ENCODE measurements at places on chromosomes 2 and 18.

- no peak for DNase-seq
Measured at GRCh38 chr2:138496096-138496651, 5.4 kb upstream of the SPOPL start.

- DNase-seq, result no peak
Measured at GRCh38 chr2:172095905-172096625, 6.6 kb downstream of the DLX2 start.

DNA sequence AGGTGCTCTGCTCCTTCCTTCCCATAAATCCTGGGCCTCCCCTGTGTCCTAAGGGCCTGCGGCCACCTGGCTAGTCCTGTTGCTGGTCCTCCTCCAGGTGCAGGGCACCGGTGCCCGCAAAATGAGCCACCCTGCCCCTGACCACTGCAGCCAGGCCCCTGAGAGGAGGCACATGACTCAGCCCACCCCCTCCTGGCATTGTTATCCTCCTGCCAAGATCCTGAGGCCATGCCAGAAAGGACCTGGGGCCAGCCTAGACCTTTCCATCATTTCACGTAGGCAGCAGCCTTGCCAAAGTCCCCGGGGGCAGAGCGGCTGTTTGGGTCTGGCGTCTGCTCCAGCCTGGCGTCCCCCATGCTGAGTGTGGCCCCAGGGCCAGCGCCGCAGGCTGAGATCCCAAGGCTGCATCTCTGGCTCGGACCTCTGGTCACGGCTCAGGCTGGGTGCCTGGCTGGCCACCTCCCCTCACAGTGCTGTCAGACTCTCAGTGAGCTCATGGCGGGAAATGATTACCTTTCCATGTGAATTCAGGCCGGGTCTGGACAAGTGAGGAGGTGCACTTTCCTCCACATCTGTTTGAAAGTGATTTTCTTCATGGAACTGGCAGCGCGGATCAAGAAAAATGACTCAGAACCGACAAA is 81.0 kb downstream of the NDUFA10 start:
- no peak for DNase-seq

DNA sequence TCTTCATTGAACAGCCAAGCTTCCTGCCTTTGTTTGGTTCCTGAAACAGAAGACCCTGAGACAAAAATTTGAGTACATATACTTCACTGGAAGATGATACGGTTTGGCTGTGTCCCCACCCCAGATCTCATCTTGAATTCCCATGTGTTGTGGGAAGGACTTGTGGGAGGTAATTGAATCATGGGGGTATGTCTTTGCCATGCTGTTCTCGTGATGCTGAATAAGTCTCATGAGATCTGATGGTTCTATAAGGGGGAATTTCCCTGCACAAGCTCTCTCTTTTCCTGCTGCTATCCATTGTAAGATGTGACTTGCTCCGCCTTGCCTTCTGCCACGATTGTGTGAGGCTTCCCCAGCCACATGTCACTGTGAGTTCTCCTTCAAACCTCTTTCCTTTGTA is 76.5 kb downstream of the BABAM2 start:
- no peak for DNase-seq

- no peak for DNase-seq
Measured at GRCh38 chr2:34660741-34661140, 1061.6 kb upstream of the FAM98A start.

DNA sequence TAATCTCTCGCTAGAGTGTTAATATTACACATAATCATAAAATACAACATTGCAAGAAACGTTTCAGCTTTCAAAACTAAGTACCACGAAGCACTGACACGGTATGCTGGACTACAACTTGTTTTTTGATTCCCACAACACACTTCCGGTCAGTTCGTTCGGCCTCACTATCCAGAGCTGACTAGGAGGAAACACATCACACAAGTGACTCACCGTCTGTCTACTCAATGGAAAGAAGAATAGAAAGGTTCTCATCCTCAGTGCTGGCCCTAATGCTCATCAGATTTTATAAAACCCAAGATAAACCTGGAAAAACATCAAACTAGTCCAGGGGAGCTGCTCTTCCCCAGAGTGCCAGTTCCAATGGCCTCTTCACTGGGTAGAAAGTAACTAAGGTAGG is 42.9 kb downstream of the ZNF385B start:
- no peak for DNase-seq

DNA sequence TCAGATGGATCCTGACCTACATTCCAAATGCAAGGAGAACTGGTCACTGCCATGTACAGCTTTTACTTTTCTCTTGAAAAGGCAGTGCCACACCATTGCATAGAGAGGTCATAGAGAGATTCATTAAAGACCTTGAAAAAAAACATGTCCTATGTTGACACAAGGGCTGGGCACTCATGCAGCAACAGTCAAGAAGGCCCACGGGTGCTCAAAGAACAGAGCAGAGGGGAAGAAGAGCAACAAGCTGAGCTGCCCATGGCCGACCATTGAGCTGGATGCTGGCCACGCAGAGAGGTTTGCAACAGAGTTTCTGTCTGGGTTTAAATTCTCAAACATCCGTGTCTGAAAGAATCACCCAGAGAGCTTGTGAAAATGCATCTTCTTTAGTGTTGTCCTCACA is 99.1 kb downstream of the ADD2 start:
- no peak for DNase-seq

DNA sequence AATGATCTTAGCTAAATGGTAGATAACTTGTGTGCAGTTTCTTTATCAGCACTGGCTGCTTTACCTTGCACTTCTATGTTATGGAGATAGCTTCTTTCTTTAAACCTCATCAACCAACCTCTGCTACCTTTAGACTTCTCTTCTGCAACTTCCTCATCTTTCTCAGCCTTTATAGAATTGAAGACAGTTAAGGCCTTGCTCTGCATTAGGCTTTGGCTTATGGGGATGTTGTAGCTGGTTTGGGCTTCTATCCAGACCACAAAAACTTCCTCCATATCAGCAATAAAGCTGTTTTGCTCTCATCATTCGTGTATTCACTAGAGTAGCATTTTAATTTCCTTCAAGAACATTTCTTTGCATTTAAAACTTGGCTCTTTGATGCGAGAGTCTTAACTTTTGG is 123.7 kb downstream of the PIK3C3 start:
- DNase-seq, result no peak

DNA sequence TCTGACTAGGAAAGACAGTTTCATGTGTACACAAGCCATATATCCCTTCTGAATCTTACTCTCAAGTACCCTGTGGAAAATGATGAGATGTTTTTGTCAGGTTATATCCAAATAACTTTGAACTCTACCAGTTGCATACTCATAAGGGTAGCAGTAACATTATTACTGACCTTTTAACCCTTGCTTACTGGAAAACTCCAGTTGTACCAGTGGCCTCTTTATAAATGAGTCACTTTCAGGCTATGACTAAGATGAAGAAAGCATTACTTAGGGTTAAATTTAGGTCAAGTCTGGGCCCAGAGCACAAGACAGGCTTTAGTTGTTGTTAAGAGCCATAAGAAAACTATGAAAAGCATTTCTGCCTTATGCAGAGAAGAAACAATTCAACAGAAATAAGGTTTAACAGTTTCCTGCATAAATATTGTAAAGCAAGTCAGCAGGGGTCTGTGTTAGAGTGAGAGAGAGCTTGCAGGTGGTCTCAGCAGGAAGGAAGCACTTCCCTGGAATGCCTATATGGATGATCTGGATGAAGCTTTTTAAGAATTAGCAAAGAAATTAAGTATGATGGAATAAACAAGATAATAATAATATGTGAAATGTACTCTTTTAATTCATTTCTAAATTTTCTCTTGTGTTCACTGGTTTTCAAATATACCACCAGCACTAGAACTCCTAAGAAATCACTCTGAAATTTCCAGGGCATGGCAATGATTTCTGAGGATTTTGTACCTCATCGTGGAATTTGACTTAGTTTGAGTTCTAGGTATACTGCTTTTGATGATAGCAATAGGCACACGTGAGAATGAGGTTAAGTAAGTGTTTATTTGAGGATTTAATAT is 126.6 kb downstream of the UBE2E3 start:
- DNase-seq, result no peak

- DNase-seq, result no peak
Measured at GRCh38 chr2:200095436-200095835, 140.1 kb downstream of the MAIP1 start.

DNA sequence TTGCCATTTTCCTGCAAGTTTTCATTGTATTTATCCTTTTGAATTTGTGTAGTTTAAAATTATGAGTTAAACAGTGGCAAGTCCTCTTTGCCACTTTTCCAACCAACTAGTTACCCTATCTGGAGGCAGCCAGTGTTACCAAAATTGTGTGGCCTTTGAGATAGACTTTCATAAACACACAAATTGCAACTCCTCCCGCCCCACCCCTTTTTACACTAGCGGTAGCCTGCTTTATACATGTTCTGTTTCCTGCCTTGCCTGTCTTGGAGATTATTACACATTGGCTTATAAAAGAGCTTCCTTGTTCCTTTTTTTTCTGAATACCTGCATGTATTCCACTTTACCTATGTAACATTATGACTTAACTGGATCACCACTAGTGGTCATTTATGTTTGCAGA is 56.5 kb downstream of the RPIA start:
- no peak for DNase-seq

GRCh38 chr18:46322411-46322891 is 218.3 kb downstream of the HAUS1 start:
- DNase-seq, result no peak

- no peak for DNase-seq
Measured at GRCh38 chr2:217691516-217691915, 311.3 kb downstream of the TNS1 start.

GRCh38 chr2:42246562-42246961 is 77.4 kb downstream of the EML4 start:
- DNase-seq, result no peak

GRCh38 chr2:105364436-105365139 is 27.2 kb downstream of the C2orf49 start:
- DNase-seq, result no peak

- peak; percentile 58 for DNase-seq
Measured at GRCh38 chr2:160109939-160110673, 47.7 kb upstream of the PLA2R1 start.

DNA sequence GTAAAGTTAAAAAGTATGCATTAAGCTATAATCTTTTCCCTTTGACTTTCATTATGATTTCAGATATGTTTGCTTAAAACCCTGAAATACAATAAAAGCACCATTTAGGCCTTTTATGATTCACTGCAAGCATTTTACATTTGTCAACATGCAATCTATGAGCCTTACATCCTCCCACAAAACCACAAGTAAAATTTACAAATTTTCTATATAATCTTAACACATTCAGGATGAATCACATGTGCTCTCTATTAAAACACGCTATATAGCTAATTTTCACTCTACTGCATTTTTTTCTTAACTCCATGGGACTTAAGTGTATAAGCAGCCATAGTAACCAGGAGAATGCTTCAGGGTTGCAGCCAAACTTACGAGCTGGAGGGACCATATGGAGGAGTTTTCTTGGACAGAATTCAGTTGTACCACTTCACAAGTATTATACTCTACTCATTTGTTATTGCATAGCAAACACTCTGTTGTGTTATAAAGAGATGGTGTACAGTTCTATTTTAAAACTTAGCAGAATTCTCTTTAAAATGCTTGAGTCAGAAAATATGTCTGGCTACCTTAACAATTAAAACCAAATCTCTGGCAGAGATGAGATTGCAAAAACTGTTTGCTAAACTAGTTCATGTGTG is 293.2 kb downstream of the ALK start:
- no peak for DNase-seq

DNA sequence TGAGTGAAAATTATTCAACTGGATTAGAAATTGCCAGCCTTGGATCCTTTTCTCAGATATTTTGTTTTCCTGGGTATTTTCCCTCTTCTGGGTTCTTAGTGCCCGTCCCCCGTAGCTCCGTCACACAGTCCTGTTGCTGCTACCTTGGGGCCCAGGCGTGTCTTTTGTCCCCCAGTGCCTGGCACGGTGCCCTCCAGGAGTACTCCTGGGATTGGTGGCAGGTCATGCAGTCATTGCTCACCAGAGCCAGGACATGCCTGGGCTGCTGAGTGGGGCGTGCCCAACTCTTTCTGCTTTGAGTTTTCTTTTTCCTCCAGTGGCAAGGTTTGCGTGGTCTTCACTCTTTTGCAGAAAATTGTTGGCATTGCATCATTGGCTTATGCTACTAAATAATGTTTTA is 275.2 kb downstream of the AGAP1 start:
- DNase-seq, result no peak

DNA sequence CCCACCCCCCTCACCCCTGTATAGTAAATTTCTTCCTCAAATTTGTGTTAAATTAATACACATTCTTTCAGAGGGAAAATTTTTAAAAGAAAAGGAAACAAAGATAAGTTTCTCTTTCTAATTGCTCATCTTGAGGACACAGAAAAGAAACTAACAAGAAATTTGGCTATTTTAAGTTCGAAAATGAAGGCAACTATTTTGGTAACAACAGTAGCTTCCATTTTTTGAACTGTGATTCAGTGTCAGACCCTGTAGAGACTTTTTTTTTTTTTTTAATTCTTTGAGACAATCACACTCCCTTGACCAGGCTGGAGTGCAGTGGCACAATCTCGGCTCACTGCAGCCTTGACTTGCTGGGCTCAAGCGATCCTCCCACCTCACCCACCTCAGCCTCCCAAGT is 194.9 kb downstream of the SS18 start:
- DNase-seq, result no peak

Data from stimulated activated CD4-positive, alpha-beta T cell treated with anti-CD3 and anti-CD28 coated beads, Interleukin-2, amount 100 ng/mL, for 24 hours (primary cell).